ENCODE measurements at places on chromosomes 2 and 18.
A peak's percentile ranks its signal among the peaks of the same experiment; 100 is the strongest.

- DNase-seq: no peak
Measured at GRCh38 chr2:144229296-144229695, 290.6 kb downstream of the ZEB2 start.

GRCh38 chr2:200403814-200404213, 97.3 kb downstream of the SPATS2L start:
- no peak for DNase-seq

DNA sequence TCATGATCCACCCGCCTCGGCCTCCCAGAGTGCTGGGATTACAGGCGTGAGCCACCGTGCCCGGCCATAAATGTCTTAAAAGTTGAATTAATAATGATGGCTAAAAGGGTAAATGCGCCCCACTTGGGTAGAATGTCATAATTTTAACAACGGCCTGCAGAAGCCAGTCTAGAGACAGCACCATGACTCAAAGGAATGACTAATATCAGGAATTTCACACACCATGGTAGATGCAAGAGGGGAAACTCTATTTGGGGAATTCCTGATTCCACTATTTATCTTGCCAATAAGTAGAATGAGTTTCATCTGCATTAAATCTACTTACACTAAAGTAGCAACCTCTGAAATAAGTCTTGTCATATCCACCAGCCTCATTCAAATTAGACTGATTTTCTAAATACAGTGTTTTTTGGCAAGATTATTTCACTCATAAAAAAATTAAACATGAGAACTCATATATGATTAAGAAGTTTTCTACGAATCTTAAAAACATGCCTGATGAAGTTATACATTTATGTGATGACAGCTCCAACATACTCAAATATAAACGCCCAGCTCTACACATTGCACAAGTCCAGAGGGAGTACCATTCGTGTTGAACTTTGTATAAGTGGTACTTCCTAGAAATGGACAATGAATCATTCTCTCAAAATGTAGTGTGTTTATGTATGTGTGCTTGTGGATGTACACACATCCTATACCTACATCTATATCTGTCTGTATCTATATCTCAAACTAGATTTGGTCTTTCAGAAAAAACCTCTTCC, 309.7 kb downstream of the IRS1 start:
- no peak for DNase-seq

GRCh38 chr2:24354395-24354794, 5.9 kb downstream of the ITSN2 start:
- DNase-seq: no peak

GRCh38 chr18:361941-362310, 94.1 kb upstream of the THOC1 start:
- peak; percentile 74 for DNase-seq

DNA sequence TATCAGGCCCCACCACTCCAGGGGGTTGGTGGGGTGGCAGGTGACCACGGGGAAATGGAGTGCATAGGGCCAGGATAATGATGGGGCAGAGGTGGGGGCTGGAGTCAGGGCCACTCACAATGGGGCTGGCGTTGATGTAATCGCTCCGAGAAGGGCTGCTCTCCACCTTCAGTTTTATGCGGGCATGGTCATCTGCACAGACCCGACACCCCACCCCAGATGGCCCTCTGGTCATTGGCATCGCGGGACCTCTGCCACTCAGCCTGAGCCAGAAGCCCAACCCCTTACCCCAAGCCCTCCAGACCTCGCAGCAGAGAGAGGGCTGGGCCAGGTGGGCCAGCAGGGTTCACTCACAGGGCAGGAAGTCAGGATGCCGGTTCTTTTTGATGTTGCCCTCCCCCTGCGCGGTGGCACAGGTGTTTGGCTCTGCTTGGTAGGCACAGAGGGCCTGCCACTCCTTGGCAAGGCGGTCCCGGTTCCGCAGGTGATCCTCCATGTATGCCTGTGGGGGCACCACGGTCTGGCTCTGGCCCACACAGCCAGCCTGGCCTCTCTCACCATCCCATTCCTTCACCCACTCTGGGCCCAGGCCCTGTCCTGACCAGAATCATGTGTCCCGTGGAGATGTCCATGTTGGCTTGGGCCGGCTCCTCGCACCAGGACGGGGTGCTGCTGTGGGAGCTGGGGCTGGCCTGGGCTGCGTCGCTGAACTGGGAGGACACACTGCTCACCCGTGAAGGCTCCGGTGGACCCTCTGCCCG, 12.4 kb downstream of the PTPRN start:
- no peak for DNase-seq

- DNase-seq: no peak
Measured at GRCh38 chr2:184463102-184463865, 135.0 kb upstream of the ZNF804A start.

DNA sequence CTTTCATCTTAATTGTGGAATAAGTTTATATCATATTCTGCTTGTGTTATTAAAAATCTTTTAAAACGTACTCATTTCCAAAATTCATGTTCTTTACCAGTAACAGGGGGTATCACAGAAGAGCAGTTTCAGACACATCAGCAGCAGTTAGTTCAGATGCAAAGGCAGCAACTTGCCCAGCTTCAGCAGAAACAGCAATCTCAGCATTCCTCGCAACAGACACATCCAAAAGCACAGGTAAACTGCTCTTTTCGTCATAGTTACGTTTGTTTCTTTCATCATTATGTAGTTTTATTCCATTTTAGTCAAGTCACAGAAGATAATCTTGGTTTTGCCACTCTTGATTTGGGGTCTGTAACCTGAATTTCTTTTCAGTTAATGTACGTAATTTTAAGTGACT, 93.5 kb upstream of the KIF5C start:
- no peak for DNase-seq

GRCh38 chr2:106579750-106580197, 92.6 kb downstream of the CD8B2 start:
- DNase-seq: no peak

DNA sequence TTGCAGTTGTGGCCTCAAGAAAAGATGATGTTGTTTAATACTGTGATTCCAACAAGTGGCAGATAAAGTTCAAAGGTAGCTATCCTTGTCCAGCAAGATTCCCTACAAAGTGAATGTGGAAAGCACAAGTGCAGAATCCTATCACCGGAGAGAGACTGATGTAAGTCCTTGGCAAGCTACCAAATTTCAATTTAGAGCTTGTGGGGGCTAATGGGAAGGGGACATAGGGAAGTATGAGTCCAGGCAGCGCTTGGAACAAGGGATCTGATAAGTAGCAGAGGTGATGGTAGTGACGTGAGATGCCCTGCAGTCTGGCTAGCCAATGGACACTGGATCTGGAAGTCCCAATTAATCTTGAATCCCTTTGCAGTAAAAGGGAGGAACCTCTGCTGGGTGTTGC, 165.2 kb upstream of the DTNA start:
- no peak for DNase-seq

GRCh38 chr18:75200605-75201280, 8.2 kb downstream of the PTGR3 start:
- no peak for DNase-seq

DNA sequence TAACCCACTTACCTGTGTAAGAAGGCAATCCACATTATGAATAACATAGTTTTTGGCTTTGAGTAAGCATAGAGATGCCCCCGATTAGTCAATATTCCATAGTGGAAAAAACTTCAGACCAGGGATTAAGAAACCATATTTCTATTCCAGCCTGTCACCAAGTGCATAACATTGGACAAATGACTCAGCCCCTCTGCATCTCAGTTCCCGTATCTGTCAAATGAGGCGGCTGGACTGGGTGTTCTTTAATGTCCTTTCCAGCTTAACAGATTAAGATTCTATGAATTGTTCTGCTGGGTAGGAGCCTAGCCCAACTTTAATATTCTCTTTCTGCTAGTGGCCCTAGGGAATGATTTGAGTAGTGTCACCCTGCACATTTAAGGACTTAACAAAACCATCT, 11.8 kb upstream of the FTCDNL1 start:
- DNase-seq: no peak

- DNase-seq: no peak
Measured at GRCh38 chr2:189579585-189580186, 900 bp downstream of the SLC40A1 start.

DNA sequence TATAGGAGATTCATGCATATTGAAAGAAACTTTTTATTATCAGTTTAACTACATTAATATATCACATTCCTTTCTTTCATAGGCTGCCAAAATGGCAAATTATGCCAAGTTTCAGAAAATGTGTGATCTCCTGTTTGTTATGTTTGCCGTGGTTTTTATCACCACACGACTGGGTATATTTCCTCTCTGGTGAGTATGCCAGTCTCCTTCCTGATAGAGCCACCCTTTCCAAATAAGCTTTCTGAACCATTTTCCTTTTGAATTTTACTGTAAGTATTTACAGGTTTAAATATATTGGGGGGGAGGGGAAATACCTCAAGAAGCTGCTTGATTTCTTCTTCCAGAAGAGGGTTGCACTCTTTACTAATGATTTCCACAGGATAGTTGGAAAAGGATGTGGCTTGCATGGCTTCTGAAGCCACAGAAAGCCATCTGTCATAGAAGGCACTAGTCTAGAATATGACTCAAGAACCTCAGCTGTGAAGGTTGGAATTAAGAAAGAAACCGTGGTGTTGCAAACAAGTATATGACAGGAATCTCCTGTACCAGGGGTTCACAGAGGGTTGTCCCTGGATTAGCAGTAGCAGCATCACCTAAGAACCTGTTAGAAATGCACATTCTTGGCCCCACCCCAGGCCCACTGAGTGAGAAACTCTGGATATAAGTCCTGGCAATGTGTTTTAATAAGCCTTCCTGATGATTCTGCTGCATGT, 84.5 kb upstream of the NOSTRIN start:
- no peak for DNase-seq

DNA sequence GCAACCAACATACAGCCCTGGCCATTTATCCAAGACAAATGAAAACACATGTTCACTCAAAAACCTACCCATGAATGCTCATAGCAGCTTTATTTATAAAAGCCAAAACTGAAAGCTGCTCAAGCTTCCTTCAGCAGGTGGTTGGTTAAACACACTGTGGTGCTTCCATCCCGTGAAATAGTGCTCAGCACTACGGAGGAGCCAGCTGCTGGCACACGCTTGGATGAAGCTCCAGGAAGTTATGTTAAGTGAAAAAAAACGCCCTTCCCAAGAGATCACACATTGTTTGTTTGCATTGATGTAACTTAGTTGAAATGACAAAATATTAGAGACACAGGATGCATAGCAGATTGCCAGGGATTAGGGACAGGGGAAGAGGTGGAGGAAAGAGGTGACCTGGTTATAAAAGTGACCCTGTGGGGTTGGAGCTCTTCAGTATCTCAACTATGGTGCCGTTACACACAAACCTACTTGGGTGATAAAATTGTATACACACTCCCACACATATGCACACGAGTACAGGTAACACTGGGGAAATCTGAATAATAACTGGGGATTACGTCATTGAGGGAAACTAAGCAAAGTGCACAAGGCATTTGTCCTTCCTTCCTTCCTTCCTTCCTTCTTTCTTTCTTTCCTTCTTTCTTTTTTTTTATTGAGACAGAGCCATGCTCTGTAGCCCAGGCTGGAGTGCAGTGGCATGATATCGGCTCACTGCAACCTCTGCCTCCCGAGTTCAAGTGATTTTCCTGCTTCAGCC, 6.2 kb upstream of the ALPG start:
- no peak for DNase-seq

DNA sequence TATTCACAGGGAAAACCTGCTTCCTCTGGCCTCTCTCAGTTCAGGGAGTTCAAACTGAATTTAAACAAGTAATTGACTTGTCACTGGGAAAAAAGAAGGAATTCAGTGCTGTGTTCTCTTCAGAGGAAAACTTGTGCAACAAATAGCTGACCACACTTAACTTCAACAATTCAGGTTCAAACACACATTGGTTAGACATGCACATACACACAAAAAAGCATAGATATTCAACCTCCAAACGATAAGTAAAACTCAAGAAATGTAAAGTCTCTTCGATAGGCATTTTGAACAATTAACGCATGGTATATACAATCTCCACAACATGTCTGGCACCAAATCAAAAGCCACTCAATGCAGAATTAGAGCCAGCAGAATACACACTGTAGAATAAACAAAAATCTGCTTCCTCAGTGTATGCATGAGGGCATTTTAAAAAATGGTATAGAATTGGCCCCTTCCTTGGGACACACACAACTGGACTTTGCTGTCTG, 269.0 kb downstream of the TCF4 start:
- no peak for DNase-seq

- no peak for DNase-seq
Measured at GRCh38 chr2:10172033-10172871, 49.7 kb downstream of the RRM2 start.

- DNase-seq: no peak
Measured at GRCh38 chr2:82591718-82592117, 1867.4 kb downstream of the SUCLG1 start.

DNA sequence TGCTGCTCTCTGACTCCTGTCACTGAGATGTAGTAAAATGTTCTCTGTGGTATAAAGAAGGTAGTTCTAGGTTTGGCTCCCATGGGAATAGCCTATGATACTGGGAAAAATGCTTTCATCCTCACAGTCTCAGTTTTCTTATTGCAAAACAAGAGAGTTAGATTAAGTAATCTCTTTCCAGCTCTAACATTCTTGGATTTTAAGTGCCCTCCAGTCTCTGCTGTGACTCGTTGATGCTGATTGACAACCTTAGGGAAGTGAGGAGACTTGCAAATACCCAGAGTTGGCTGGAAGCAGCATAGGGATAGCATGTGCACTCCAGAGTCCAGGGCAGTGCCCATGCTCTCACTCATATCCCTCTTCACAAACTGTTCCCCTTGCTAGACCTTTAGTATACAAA, 534.9 kb downstream of the SLC4A3 start:
- DNase-seq: no peak

DNA sequence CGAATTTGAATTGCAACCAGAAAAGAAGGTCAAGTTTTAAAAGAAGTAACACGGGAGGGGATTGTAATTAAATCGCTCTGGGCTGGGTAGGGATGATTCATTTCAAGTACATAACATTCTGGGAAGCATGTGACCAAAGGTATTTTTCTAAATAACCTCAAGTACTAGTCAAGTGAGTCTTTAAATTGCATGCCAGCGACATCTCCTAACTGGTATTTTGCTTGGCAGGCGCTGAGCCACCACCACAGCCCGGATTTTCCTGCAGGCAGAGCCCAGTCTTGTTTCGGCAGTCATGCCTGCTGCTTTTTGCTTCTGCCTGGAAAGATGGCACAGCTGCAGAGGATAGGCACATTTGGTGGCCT, 33.7 kb upstream of the NPAS2 start:
- DNase-seq: peak; percentile 56

GRCh38 chr18:25016666-25017065, 335.3 kb downstream of the ZNF521 start:
- DNase-seq: no peak

DNA sequence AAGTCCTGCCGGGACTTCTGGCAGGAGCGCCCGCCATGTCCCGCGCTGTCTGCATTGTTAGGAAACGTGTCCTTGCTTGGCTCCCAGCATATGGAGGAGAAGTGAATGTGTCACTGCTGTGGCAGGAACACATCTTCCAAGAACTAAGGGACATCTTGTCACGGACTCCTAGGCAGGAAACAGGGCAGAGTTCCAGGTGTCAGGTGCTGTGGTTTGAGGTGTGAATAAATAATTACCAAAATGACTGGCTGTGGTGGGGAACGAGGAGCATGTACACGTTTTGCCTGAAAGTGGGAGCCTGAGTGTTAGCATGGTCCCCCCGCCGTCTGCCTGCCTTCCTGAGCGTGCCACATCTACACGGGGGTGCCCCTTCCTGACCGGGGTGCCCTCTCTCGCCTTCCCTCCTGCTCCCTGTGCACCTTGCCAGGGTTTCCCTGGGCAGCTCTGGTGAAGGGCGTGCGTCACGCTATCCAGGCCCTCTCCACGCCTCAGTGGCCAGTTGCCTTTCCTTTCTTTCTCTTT, 237.5 kb downstream of the LDLRAD4 start:
- no peak for DNase-seq

All from T1000 (cell line).